Renal cortex interstitium (tissue), 15 donors: ENCODE measurements at places on chromosomes 4 and X.

GRCh38 chrX:17167915-17168314, 207.1 kb upstream of the NHS start:
- no peak for DNase-seq

DNA sequence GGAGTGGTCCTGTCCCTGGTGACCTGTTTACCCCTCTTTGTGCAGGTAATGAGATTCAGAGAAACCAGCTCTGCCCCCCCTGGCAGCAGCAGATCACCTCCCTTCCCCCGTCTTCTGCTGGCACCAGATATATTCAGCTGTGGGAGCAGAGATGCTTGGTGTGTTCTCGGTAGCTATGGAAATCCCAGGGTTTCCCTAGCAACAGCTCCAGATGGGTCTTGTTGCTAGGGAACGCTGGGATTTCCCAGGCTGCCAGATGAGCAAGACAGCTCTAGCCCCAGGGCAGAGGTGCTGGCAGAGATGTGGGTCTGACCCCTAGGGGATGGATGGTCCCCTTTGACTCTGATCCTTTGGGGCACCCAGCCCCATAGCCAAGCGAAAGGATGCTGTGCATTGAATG, 20.2 kb downstream of the CETN2 start:
- DNase-seq: no peak

DNA sequence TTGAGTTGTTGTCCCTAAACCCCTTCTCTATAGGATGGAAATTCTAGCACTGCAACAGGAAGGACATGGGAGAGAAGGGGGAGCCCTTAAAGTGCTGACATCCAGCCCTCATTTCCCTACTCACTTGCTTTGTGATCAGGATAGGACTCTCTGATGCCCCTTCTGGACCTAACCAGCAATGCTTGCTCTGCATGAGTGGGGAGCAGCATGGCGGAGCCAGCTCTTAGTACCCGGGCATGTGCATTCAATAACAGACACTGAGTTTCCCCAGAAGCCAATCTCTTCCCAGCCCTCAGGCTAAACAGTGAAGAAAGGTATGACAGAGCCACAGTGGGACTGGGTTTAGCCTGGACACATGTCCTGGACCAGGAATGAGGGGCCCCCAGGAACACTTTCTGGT, 14.0 kb downstream of the SOD3 start:
- DNase-seq: no peak

DNA sequence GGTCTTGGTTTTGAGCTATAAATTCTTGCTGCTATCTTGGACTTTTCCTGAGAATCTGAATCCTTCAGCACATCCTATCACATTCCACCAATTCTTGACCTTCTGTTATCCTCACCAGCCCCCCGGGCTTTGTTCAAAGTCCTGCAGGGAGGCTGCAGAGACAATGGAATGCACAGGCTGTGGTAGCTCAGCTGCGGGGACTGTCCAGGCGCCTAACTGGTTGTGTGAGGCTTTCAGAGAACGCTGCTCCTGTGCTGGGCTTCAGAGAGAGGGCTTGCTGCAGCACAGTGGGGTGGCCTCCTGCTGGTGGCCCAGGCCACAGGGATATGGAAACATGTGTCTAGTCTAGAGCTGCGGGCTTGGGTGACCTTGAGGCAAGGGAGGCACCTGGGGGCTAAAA, 196.3 kb upstream of the GATB start:
- no peak for DNase-seq

- DNase-seq: no peak
Measured at GRCh38 chr4:41423117-41423516, 114.8 kb upstream of the LIMCH1 start.
